ENCODE measurements at places on chromosomes 16 and 17. TPM values are rescaled to one million over a fixed set of nuclear protein-coding genes. Genes with fewer than 3 reads are reported as not detected.

DNA sequence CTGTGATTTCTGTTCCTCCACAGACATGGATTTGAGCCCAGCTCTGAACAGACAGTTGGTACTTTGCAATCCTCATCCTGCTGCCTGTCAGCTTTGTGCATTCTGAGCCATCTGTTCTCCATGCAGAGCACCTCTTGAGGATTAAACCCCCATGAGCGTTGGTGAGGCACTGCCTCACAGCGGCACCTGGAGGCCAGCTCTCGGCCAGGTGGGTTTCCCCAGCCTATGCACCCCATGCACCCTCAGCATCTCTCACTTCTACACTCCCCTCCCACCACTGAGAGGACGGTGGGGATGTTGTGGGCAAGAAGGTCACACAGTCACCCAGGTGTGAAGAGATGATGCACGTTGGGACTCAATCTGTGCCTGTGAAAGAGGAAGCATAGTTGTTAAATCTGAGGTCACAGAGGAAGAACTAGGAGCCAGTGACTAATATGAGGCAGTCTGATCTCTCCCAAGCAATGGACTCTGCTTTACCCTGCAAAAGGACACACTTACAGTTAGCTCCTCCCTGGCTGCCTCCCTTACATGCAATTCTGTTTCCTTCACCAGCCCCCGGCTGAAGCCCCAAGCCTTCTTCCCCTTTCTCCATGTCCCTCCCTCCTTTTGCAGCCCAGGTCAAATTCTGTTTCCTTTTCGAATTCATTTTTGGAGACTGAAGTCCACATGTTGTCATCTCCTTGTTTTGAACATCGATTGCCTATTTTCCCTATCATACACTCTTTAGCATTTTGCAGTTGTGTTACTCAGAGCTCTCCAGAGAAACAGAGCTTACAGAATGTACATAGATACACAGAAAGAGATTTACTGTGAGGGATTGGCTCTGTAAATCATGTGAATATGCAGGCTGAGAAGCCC lies 58.5 kb downstream of the HS3ST3B1 start:
- no peak for DNase-seq

GRCh38 chr17:62802561-62803205 lies 5.4 kb downstream of the MARCHF10 start:
- no peak for DNase-seq

DNA sequence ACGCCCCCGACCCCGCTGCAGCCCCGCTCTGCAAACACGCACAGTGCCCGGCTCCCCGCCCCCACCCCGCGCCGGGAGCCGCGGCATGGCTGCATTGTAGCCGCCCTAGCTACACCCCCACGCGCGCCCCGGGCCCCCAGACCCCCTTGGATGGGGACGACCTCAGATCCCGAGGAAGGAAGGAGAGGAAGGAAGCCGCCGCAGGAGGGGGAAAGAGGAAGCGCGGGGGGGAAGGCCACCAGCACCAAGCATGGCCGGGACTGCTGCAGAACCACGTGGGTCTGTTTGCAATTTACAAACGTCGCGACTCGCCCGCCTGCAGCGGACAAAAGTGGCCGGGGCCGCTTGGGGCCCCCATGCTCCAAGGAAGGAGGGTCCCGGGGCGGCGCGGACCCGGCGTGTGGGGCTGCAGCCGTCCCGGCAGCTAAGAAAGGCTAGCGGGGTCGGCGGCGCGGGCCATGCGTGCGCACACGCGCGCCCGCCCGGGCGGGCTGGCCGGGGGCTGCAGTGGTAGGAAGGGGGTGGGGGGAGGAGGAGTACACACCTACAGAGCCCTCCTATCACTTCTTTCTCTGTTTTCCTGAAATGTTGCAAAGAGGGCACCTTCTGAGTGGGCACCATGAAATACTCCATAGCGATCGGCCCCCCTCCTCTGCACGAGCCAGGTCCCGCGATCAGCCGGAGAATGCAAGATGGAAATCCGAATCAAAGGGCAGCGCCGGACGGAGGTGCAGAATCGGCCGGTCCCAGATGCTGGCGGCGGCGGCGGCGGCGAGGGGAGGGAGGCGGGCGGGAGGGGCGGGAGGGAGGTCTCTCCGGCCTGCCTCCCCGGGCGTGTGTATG lies 488 bp downstream of the TFAP4 start:
- no peak for DNase-seq

GRCh38 chr17:31008374-31009041 lies 37.7 kb downstream of the RNF135 start:
- DNase-seq = peak; percentile 61

DNA sequence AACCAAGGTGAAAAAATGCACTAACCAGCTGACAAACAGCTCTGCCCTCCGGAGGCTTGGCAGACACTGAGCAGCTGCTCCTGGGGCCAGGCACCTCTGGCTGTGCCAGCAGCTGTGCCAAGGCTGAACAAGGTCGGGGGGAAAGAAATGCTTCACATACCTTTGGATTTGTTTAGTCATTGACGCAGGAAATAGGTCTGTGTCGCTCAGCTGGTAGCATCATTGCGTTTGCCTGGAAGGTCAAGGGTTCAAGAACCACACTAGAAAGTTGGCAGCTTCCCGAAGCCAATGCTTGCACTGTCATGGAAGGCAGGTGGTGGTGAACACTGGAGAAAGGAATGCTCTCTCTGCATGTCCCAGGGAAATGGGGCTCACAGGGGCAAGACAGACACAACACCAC lies 63.5 kb downstream of the PCTP start:
- DNase-seq = peak; percentile 64

DNA sequence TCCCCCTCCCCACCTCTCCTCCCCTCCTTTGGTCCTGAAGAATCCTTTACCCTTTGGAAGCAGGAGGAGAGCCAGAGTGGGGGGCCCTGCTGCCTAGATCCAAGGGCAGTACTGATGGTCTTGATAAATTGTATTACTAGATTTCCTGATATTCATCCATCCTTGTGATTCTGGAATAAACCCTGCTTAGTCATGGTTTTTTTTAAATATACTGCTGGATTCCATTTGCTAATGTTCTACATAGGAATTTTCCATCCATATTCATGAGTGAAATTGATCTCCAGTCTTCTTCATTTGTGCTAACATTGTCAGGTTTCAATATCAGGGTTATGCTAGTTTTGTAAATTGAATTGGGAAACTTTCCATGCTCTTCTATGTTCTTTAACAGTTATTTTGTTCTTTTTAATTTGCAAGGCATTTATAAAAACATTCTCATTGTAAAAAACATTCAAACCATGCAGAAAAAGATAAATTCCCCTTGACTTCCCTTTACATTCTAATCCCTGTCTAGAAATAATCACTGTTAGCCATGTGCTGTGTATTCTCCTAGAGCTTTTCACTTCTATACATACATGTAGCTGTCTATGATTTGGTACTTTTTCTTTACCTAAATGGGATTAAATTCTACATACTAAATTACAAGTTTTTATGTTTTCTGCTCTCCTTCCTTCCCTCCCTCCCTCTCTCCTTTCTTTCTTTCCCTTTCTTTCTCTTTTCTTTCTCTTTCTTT lies 56.7 kb downstream of the CCDC42 start:
- no peak for DNase-seq

- no peak for DNase-seq
These were observed 825 bp downstream of the METTL9 start for GRCh38 chr16:21600031-21600773.

The C16orf92 gene
- not detected for total RNA-seq

The ITGAD gene
- total RNA-seq = 0.70 TPM

The PKMYT1 gene
- 0.98 TPM for total RNA-seq

Measured in left lobe of liver (tissue), 2 donors.